Stimulated activated CD4-positive, alpha-beta T cell treated with anti-CD3 and anti-CD28 coated beads, TNF-alpha, amount 100 ng/mL, for 4 hours (primary cell): ENCODE measurements at places on chromosomes 3 and 15.

GRCh38 chr15:96052572-96053030 is 277.9 kb upstream of the NR2F2 start:
- DNase-seq, result no peak

DNA sequence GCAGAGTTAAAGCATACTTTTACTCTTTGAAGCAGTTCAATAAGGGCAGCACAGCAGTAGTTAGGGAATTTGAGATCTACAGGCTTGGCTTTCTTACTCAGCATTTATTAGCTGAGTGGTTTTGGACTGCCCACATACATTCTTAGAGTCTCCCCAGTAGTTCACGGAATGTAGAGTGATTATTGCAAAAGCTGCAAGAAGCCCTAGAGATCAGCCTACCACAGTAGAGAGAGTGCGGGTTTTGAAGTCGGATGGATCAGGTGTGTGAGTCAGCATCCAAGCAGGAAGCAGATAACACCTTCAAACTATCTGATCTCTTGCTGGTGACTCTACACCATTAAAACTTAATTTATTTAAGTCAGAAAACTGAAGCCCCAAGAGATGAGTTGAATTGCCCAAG is 171.9 kb downstream of the SYNPR start:
- no peak for DNase-seq

DNA sequence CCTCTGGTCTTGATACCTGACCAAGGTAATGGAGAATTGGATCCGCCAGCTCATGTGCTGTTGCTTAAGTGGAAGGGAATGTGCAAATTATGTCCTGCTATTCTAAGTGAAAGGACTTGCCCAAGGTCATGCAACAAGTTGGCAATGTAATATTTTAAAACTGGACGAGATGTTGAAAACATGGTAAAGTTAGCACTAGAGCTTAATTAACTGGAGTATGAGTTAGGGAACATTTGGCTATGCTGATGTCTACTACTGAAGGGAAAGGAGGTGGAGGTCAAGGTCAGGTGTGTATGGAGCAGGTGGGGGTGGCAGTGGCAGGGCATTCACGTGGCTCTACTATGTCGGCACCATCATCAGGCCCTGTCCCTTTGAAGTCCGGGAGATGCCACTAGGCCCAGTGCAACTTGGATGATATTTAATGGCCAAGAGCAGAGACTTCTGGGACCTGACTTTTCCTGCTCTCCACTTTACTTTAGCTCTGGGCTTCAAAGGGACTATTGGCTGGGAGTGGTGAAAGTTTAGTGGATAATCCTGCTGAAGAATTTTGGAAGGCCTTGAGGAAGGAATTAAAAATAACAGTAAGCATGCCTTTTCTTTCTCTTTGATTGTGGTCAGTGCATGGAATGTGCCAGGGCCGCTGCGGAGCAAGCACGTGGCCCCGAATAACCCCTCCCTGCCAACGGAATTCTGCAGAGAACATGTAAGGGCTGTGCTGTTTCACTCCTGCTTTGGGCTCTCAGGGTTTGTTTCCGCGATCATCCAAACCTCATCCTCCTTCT is 14.9 kb downstream of the SMAD3 start:
- DNase-seq, result no peak

GRCh38 chr3:69232482-69232881 is 110.1 kb upstream of the LMOD3 start:
- no peak for DNase-seq

DNA sequence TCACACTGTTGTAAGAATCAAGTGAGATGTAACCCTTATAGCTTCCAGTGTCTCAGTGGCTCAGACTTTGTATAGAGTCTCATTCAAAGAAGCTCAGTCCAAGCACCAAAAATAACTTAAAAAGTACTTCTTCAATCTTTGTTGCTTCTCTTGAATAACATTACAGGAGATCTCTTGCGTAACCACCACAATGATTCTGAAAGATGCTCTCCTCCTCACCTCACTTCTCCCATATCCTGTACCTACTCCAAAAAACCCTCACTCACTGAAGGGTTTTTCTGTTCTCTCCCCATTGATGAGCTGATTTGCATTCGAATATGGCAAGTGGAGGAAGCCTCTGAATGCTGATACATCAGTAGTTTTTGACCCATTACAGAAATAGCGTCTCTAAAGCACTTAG is 39.4 kb upstream of the MRPS22 start:
- DNase-seq, result no peak
